ENCODE measurements at places on chromosomes 12 and 14. TPM values are rescaled to one million over a fixed set of nuclear protein-coding genes. Genes with fewer than 3 reads are reported as not detected.

Gene GNB3
- total RNA-seq: 3.2 TPM

Gene TMEM119
- total RNA-seq: 2.8 TPM

Gene SP7
- total RNA-seq: not detected

Gene TDRD9
- total RNA-seq: 4.4 TPM

Gene TMEM63C
- total RNA-seq: 12.7 TPM

Gene HOXC11
- not detected for total RNA-seq

Gene PRH2
- total RNA-seq: 0.92 TPM

Gene FOXA1
- total RNA-seq: 3.7 TPM

Gene KLRD1
- under 0.01 TPM for total RNA-seq

Gene LGR5
- 1.6 TPM for total RNA-seq

Gene ADAM21
- 0.69 TPM for total RNA-seq

Gene APOF
- not detected for total RNA-seq

Gene RBP5
- total RNA-seq: 0.46 TPM

Gene BCL2L14
- total RNA-seq: not detected

Gene SPIC
- not detected for total RNA-seq

Gene HIGD1C
- not detected for total RNA-seq

All from diencephalon (tissue), 1 donor.